Panc1 (cell line): ENCODE measurements at places on chromosomes 1 and 21.

GRCh38 chr1:227449051-227449450, 114.3 kb upstream of the ZNF678 start:
- no peak for DNase-seq

DNA sequence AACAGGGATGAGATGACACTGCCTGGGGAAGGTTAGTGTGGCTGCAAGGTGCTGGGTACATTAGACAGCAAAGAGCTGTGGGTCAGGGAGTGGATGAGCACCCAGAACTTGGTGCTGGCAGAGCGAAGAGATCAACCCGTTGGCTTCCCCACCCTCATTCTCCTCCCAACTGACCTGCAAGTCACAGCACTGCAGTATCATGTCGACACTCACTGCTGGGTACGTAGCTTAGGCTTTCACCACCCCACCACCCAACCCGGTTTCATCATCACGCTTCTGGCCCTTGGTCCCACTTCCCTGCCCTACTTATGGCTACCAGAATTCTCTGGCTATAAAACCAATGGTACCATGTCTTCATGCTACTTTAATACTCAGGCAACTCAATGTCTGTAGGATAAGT, 73.6 kb upstream of the LYST start:
- no peak for DNase-seq

- no peak for DNase-seq
Observed at GRCh38 chr1:69976896-69977295, 228.5 kb downstream of the LRRC40 start.

- DNase-seq, result no peak
Observed at GRCh38 chr1:35220976-35221375, 28.0 kb upstream of the SFPQ start.

DNA sequence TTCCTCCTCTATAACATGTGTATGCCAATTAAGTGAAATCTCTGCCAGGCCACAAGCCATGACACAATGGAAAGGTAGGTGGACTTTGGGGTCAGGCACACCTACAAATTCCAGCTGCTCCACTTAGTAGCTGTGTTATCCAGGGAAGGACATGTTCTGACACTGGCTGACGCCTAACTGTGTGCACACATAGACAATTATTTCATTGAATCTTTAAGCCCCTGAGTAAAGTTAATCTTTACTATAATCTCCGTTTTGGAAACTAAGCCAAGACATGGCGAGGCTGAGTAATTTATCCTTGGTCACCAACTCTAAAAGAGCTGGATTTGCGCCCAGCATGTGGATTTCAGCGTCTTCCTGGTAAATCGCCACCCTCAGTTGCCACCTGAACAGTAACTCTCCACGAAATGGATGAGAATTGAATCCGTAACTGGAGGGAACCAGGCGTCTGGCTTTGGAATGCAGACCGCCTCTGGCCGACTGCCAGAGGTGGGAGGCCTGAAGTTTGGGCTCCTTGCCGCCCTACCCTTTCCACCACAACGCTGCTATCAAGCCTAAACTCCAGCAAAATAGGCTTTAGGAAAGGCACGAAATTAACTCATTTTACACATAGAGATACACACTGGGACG, 888 bp upstream of the SNRPE start:
- DNase-seq, result no peak

GRCh38 chr1:2382621-2383361, 8.6 kb downstream of the MORN1 start:
- DNase-seq, result no peak

GRCh38 chr1:219460896-219461815, 151.7 kb downstream of the ZC3H11B start:
- DNase-seq, result no peak

DNA sequence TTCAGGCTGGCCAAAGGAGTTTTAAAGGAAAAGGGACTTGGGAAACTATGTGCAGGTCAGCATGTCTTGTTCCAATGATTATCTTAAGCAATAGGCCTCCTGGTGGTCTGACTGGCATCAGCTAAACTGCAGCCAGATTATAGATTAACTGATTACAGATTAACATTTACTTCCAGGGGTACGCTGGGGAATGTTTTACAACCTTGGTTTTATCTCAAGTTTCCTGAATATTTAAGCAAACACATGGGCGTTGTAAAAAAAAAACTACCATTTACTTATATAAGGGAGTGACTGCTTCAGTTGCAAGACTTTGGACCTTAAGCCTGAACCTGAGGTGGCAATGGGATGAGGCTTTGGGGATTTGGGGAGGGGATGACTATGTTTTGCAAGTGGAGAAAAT, 600.6 kb upstream of the B3GALT2 start:
- DNase-seq, result no peak

DNA sequence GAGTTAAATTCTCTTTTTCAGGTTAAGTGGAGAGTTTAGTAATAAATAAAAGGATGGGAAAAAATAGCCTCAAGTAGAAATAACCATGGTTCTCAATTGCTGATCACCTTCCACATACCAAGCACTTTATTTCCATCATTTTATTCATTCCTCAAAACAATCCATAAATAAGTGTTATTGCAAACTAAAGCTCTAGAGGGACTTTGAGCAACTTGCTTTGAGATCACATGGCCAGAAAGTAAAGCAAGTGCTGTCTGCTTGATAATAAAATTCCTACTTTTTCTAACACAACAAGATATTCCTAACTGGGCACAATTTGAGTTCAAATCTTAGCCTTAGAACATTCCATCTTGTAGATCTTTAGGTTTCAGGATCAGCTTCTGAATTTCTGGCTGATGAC, 97.1 kb upstream of the C1orf87 start:
- DNase-seq, result no peak

DNA sequence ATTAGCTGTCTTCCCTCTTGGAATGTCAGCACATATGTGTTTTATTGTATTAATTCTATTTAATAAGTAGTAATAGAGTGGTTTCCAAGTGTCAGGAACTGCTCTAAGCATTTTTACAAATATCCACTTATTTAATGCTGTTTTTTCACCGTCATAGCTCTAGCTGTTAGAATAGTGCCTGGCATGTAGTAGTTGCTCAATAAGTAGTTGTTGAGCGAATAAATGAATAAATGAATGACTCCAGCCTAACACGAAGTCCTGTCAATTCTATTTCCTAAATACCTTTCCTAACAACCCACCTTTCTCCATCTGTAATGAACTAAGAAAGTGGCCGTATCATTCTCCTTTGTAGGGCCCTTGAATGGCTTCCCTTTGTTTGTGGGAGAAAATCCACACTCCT, 312.5 kb downstream of the DISC1 start:
- DNase-seq, result no peak

DNA sequence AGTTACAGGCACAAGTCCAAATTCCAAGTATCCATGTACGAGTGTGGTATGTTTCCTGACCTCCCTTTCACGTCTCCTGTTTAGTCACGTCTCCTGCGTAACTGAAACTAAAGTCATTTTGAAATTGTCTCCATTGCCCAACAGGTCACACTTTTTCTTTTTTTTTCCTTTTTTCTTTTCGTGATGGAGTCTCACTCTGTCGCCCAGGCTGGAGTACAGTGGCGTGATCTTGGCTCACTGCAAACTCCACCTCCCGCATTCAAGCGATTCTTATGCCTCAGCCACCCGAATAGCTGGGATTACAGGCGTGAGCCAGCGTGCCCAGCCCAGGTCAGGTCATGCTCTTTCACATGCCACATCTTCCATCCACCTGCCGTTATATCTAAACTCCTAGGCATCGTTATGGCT, 38.2 kb downstream of the L1TD1 start:
- no peak for DNase-seq
